ENCODE measurements at places on chromosomes 2 and 18. TPM values are rescaled to one million over a fixed set of nuclear protein-coding genes. Genes with fewer than 3 reads are reported as not detected.

Gene CHAC2
- 3.8 TPM for polyA plus RNA-seq

Gene DCDC2C
- polyA plus RNA-seq = not detected

Gene OTOS
- polyA plus RNA-seq = not detected

Gene BCL2
- polyA plus RNA-seq = 14.0 TPM

Gene SLC4A5
- 2.4 TPM for polyA plus RNA-seq

Gene SCG2
- 0.05 TPM for polyA plus RNA-seq

Gene HOXD3
- 2.9 TPM for polyA plus RNA-seq

Gene KLHL30
- polyA plus RNA-seq = 18.0 TPM

Gene CDC42EP3
- polyA plus RNA-seq = 30.7 TPM

Gene FAM237A
- not detected for polyA plus RNA-seq

Gene PEX13
- polyA plus RNA-seq = 22.0 TPM

Gene GRHL1
- 1.9 TPM for polyA plus RNA-seq

GRCh38 chr18:26089293-26090129, 902 bp downstream of the SS18 start:
- DNase-seq = no peak

GRCh38 chr2:159614534-159615366, 1.6 kb downstream of the BAZ2B start:
- peak; percentile 84 for DNase-seq

GRCh38 chr2:241904791-241905710, 35.5 kb downstream of the RTP5 start:
- DNase-seq = no peak

DNA sequence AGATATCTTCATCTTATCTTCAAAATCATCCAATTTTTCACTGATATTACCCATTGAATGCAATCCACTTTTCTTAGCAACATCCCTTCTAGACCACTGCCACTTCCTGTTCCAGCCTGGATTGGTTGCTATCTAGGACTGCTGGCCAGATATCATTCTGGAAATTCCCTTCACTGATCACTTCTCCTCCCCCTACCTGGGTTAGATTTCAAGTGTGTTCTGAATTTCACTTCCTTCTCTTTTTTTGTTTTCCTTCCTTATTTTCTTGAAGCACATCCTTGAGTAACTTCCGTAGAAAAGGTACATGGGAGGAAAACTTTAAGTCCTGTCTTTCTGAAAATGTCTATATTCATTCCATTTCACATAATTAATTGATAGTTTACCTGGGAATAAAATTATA, 82.0 kb upstream of the IL1R2 start:
- DNase-seq = no peak

DNA sequence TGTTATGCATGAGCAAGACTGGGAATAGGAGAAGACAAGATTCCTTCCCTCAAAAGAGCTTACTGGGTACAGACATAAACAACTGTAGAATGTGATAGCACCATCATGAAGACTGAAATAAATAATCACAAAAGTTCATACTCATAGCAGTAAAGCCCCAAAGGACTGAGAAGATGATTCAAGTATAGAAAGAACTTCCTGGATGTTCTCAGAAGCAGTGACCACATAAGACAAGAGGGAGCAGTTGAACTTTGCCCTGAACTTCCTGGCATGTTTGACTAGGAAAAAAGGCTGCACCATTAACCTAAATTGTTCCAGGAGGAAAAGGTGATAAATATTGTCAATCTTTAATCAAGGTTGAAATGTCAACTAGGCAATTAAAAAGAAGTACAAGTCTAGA, 57.8 kb upstream of the CCDC141 start:
- no peak for DNase-seq

- no peak for DNase-seq
Measured at GRCh38 chr2:71933467-71934319, 214.0 kb downstream of the CYP26B1 start.

GRCh38 chr18:3245853-3246634, 1.6 kb upstream of the MYL12A start:
- DNase-seq = peak; percentile 96

DNA sequence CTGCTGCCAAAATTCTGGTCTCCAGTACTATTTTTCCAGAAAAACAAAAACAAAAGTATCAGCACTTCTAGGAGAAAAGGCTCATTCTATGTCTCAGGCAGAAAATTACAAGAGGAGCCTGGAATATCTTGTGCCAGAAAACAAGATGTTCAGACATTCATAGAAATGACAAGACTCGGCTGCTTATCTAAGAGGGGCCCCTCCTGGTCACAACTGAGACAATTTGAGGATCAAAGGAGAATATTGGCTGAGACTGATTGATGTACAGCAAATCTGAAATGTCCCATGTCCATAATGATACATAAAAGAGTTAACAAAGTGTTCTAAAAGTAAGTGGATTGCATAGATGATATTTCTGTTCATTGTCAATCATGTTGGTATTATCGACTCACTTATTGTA, 2.4 kb upstream of the RPS7 start:
- DNase-seq = no peak

- no peak for DNase-seq
Measured at GRCh38 chr18:35284841-35285240, 5.2 kb downstream of the ZSCAN30 start.

- DNase-seq = no peak
Measured at GRCh38 chr2:120682654-120683053, 53.0 kb upstream of the GLI2 start.
